Occipital lobe (tissue), 3 donors: ENCODE measurements at places on chromosomes 5 and 9. TPM values are rescaled to one million over a fixed set of nuclear protein-coding genes. Genes with fewer than 3 reads are reported as not detected.

DNA sequence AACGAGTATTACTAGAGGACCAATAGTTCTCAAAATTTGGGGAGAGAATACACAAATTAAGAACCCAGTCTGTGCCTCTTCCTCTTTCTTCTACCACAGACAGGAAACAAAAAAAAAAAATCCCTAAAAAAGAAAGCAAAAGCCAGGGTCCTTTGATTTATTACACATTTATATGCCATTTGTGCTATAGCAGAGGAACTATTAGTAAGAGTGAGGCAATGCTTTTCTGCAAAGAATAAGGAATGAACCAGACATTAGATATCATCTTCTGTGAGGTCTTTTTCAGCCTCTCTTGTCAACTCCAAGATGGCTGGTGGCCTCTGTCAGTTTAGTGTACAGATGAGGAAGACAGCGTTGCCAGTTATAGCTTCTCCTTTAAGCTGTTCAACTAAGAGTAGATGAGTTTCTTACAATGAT is 127.6 kb downstream of the RFX3 start:
- no peak for DNase-seq

DNA sequence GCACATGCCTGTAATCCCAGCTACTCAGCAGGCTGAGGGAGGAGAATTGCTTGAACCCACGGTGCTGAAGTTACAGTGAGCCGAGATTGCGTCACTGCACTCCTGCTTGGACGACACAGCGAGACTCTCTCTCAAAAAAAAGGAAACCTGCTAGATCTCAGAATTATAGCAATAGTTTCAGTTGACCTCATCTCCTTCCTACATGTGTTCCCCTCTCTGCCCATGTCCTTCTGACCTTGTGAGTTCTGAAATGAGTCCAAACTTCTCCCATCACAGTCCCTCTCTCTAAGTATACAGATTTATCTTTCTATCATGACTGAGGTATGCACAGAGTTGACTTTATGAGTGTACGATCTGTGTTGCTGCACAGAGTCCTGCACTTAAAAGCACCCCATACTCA is 44.6 kb upstream of the SHOC1 start:
- DNase-seq = no peak

GRCh38 chr5:123101556-123101955 is 12.5 kb downstream of the PRDM6 start:
- no peak for DNase-seq

- DNase-seq = no peak
Observed at GRCh38 chr5:181217111-181217802, 5.8 kb upstream of the TRIM41 start.

DNA sequence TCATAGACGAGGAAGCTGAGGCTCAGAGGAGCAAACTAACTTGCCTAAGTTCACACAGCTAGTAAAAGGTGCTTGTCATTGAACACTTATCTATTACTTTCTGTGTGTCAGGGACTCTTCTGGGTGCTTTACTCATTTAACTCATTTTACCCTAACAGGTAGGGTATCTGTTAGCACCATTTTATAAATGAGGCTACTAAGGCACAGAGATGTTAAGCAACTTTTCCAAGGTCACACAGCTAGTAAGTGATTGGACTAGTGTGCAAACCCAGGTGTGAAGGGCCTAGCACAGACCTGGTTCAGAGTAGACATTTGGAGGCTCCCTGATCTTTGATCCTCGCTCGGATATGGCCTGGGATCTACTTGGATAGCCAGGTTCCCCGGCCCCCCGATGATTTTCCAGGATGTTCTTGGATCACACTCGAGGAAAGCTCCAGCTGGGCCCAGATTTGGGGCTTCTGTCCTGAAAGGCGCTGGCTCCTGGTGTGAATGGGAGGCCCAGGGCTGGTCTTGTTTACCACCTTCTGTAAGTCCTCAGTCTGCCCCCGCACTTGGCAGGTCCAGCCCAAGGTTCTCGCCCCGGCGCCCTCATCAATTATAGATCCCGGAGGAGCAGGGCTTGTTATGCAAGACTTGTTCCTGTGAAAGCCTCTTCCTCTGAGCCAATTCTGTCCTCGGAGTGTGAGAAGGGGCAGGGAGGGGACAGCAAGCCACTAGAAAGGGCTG is 37.5 kb downstream of the GSN start:
- no peak for DNase-seq

DNA sequence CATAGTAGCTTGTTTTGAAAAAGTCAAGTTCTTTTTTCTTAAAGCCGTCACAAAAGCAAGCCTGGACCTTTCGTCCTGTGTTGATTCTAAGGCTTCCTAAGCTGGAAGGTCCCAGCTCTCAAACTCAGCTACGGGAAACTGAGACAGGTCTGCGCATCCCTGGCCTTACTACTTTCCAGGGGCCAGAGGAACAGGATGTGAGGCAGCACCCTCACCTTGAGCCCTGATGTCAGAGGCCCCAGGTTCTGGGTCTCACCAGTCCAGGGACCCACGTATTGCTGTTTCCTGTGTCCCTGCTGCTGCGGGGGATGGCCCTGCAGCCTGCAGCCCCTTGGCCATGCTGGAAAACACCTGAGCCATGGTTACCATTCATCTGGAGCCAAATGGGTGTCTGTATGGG is 123.9 kb downstream of the COL23A1 start:
- DNase-seq = no peak

DNA sequence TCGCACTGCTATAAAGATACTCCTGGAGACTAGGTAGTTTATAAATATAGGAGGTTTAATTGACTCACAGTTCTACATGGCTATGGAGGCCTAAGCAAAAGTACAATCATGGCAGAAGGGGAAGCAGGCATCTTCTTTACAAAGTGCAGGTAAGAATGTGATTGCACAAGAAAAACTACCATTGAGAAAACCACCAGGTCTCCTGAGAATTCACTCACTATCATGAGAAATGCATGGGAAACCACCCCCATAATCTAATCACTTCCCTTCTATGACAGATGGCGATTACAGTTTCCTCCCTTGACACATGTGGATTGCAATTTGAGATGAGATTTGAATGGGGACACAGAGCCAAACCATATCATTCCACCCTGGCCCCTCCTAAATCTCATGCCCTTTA is 121.2 kb upstream of the ST8SIA4 start:
- no peak for DNase-seq

DNA sequence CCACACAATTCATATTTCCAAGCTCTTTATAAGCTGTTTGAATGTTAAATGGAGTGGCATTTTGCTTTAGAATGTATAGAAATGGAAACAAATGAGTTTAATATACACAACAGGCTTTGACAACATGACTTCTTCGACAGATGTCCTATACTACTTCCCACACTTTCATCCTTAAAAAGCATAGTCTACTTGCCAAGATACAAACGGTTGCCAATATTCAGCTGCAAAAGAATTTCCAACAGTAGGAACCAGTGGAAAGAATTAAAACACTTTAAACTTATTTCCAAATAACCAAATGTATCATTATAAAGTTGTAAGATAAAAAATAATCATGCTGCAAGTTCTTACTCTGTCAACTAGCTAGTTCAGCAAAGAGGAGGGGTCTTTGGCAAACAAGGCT is 456.4 kb downstream of the PDE4D start:
- no peak for DNase-seq

Gene CMYA5
- total RNA-seq = 1.2 TPM

Gene CDKN2A
- not detected for total RNA-seq

Gene ACSL6
- 32.9 TPM for total RNA-seq

Gene ACOT12
- 2.8 TPM for total RNA-seq

Gene RXFP3
- 0.94 TPM for total RNA-seq

Gene PCDHGC4
- total RNA-seq = 91.2 TPM

Gene ARHGEF28
- 6.7 TPM for total RNA-seq
